ENCODE measurements at places on chromosomes 1 and 21. TPM values are rescaled to one million over a fixed set of nuclear protein-coding genes. Genes with fewer than 3 reads are reported as not detected.

Gene GNAT2
- total RNA-seq, result 0.09 TPM

Gene GNB1
- total RNA-seq, result 54.0 TPM

Gene IL20
- total RNA-seq, result 0.17 TPM

Gene SPRR2B
- total RNA-seq, result not detected

Gene PTGS2
- total RNA-seq, result 0.33 TPM

Gene SHISAL2A
- 0.33 TPM for total RNA-seq

Gene INSRR
- not detected for total RNA-seq

Gene TSACC
- total RNA-seq, result not detected

Gene LHX8
- not detected for total RNA-seq

Gene FBLIM1
- total RNA-seq, result 3.6 TPM

Gene ASAP3
- total RNA-seq, result 20.9 TPM

Gene TFAP2E
- total RNA-seq, result 0.08 TPM

Gene IVL
- not detected for total RNA-seq

Data from liver (tissue), 10 donors.